ENCODE measurements at places on chromosomes 5 and 9. TPM values are rescaled to one million over a fixed set of nuclear protein-coding genes. Genes with fewer than 3 reads are reported as not detected.

Gene EDIL3
- not detected for total RNA-seq

Gene MORN5
- total RNA-seq, result not detected

Gene ACSL6
- 2.5 TPM for total RNA-seq

Gene C8G
- total RNA-seq, result 4.9 TPM

Gene TMEM174
- not detected for total RNA-seq

DNA sequence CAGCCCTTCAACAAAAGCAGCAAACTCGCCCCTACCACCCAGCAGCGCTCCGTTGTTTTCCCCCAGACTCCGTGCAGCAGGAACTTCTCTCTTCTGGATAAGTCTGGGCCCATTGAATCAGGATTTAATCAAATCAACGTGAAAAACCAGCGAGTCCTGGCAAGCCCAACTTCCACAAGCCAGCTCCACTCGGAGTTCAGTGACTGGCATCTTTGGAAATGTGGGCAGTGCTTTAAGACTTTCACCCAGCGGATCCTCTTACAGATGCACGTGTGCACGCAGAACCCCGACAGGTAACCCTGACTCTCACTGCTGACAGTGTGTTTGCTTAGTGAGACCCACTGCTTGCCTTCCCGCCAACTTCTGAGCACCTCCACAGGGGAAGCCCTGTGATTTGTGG is 81.8 kb downstream of the PRDM6 start:
- H3K36me3 ChIP-seq, result no peaks in the 10 kb centered on the region
- H3K4me1 ChIP-seq, result no peaks in the 10 kb centered on the region
- DNase-seq, result no peak
- H3K27me3 ChIP-seq, result peaks cover 5% of the 10 kb centered on the region
- no peak overlapping the region for H3K4me3 ChIP-seq

DNA sequence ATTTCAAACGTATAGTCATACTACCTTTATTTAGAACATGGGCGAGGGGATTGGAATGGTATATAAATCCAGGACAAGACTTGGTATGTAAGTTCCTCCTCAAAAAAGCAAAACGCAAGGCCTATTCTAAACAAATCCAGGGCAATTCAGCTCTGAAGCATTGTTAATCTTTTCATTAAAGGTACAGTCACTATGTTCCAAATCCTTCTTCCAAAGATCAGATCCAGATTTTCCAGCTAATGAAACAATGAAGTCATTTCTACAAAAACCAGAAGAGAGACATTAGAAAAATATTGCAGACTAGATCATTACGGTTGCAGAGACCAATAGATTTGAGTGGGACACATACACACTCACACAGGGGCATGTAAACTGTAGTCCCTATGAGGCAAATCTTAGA is 116.1 kb upstream of the BNC2 start:
- H3K27me3 ChIP-seq, result no peaks in the 10 kb centered on the region
- no peak overlapping the region for H3K27ac ChIP-seq
- H3K4me3 ChIP-seq, result no peak overlapping the region
- H3K36me3 ChIP-seq, result no peaks in the 10 kb centered on the region

DNA sequence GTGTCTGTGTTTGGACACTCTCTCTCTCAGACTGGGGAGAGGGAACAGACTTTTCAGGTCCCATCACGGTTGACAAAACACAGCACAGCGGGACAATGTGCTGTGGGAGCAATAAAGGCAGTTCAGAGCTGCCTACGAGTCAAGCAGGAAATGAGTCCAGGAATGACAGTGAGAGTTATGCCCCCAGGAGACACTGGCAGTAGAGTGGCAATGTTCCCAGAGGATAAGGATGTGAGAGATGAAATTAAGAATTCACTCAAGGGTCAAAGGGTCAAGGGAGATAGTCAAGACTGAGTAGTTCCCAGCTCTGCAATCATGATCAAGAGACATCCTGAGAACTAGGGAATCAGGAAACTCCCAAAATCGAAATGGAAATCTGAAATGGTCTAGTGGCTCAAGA is 156.1 kb downstream of the LURAP1L start:
- DNase-seq, result no peak
- H3K4me1 ChIP-seq, result no peaks in the 10 kb centered on the region
- no peak overlapping the region for H3K27ac ChIP-seq
- no peaks in the 10 kb centered on the region for H3K36me3 ChIP-seq
- no peak overlapping the region for H3K4me3 ChIP-seq

DNA sequence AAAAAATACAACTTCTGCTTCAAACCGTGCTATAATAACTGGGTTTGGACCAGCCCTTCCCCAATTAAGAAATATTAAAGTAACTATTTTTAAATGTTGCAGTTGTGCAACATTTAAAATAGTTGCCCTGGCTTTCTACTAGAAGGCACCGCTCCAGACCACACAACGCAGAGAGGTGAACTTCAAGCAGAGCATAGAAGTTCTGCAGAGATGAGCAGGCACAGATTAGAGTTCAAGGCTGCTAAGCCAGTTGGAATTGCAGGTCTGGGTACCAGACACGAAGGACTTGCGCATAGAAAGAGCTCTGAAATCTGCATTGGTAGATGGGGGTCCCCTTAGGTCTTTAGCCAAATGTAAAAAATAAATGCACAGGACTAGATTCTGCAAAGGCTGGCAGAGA is 58.7 kb upstream of the GALNT10 start:
- peaks cover 13% of the 10 kb centered on the region for H3K27me3 ChIP-seq
- no peaks in the 10 kb centered on the region for H3K4me1 ChIP-seq
- H3K4me3 ChIP-seq, result no peak overlapping the region
- H3K27ac ChIP-seq, result no peak overlapping the region
- H3K36me3 ChIP-seq, result no peaks in the 10 kb centered on the region
- DNase-seq, result no peak

GRCh38 chr5:154625031-154625430 is 130.1 kb upstream of the LARP1 start:
- no peaks in the 10 kb centered on the region for H3K36me3 ChIP-seq
- H3K4me3 ChIP-seq, result no peak overlapping the region
- H3K27ac ChIP-seq, result no peak overlapping the region
- DNase-seq, result no peak
- peaks cover 17% of the 10 kb centered on the region for H3K27me3 ChIP-seq

DNA sequence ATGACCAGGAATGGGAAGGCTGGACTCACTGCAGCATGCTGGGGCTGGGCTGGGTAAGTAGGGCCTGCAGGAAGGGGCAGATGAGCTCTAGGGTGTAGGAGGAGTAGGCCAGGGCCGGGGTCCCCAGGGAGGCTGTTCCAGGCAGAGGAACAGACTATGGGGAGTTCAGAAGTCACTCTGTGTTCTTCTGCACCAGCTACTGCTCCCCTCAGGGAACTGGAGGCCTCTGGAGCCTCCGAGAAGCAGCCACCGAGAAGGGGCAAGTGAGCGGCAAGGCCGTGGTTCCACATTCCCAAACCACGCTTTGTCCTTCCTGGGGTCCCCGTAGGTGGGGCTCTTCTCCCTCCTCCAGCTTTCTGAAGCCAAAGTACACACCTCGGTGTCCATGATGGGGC is 8.4 kb upstream of the SLC2A6 start:
- no peak for DNase-seq
- H3K36me3 ChIP-seq, result no peaks in the 10 kb centered on the region
- H3K4me1 ChIP-seq, result peaks cover 60% of the 10 kb centered on the region
- H3K4me3 ChIP-seq, result no peak overlapping the region

GRCh38 chr9:130128251-130128650 is 44.0 kb upstream of the NCS1 start:
- no peak overlapping the region for H3K27ac ChIP-seq
- DNase-seq, result no peak
- H3K36me3 ChIP-seq, result peaks cover 26% of the 10 kb centered on the region
- H3K4me3 ChIP-seq, result no peak overlapping the region
- H3K27me3 ChIP-seq, result no peaks in the 10 kb centered on the region
- H3K4me1 ChIP-seq, result no peaks in the 10 kb centered on the region

GRCh38 chr5:128633901-128634300 is 95.9 kb upstream of the FBN2 start:
- H3K27me3 ChIP-seq, result no peaks in the 10 kb centered on the region
- H3K27ac ChIP-seq, result no peak overlapping the region
- no peaks in the 10 kb centered on the region for H3K4me1 ChIP-seq
- no peaks in the 10 kb centered on the region for H3K36me3 ChIP-seq

DNA sequence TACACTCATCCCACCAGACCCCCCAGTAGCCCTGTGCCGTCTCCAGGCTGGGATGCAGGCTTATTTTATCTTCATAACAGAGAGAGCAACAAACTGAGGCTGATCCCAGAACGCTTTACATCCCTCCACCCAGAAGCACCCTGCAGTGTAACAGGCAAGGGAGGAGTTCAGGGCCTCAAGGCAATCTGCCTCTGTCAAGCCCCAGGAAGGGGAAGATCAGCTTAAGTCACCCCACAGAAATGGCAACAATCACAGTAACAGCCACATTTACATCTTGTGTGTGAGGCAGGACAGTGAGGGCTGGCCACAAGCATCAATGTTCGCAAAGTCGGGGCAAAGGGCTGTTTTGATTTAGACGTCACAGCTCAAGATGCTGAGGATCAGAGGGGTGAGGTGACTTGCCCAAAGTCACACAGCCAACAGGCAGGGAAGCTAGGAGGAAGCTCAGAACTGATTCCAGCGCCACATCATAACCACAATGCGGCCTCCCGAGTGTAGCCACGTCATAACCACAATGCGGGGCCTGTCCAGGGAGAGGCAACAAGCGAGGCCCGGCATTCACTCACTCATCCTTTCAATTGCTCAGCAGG is 14.4 kb downstream of the STK10 start:
- H3K4me1 ChIP-seq, result peaks cover 29% of the 10 kb centered on the region
- no peak overlapping the region for H3K27ac ChIP-seq
- H3K36me3 ChIP-seq, result no peaks in the 10 kb centered on the region

GRCh38 chr5:10063997-10064396 is 185.7 kb downstream of the ATPSCKMT start:
- no peaks in the 10 kb centered on the region for H3K27me3 ChIP-seq
- no peak overlapping the region for H3K4me3 ChIP-seq
- no peak for DNase-seq
- H3K27ac ChIP-seq, result no peak overlapping the region
- no peaks in the 10 kb centered on the region for H3K36me3 ChIP-seq
- no peaks in the 10 kb centered on the region for H3K4me1 ChIP-seq

- no peaks in the 10 kb centered on the region for H3K27me3 ChIP-seq
- H3K27ac ChIP-seq, result no peak overlapping the region
- peaks cover 18% of the 10 kb centered on the region for H3K4me1 ChIP-seq
- DNase-seq, result no peak
- peak overlapping the region; percentile 89 for H3K4me3 ChIP-seq
- no peaks in the 10 kb centered on the region for H3K36me3 ChIP-seq
These were observed 1.0 kb downstream of the TBC1D2 start for GRCh38 chr9:98254228-98255060.

DNA sequence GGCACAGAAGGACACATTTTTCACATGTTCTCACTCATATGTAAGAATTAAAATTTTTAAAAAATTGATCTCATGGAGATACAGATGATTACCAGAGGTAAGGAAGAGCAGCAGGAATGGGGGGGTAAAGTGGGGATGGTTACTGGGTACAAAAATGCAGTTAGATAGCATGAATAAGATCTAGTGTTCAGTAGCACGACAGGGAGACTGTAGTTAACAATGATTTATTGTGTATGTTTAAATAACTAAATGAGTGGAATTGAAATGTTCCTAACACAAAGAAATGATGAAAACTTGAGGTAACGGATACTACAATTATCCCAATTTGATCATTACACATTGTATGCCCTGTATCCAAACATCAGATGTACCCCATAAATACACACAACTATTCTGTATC is 15.2 kb upstream of the TGFBI start:
- H3K27ac ChIP-seq, result no peak overlapping the region
- peaks cover 5% of the 10 kb centered on the region for H3K4me1 ChIP-seq
- DNase-seq, result no peak
- H3K36me3 ChIP-seq, result no peaks in the 10 kb centered on the region
- H3K4me3 ChIP-seq, result no peak overlapping the region

DNA sequence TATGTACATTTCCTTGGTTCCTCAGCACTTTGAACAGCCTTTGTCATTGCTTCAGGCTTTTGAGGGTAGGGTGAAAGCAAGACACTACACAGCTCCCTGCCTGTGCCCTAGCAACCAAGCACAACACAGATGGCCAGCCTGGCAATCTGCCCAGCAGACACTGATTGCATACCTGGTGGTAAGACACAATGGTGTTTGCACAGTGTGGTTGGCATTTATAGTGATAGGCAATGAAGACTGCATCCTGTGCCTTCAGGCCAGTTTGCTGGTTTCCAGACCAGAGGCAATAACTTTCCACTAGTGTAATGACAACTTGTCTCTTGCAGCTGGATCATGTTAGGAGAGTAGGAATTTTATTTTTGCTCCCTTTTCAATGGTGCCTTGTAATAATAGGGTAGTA is 144.5 kb upstream of the TNC start:
- no peak overlapping the region for H3K27ac ChIP-seq
- no peaks in the 10 kb centered on the region for H3K36me3 ChIP-seq
- no peak overlapping the region for H3K4me3 ChIP-seq
- DNase-seq, result peak; percentile 3
- H3K4me1 ChIP-seq, result no peaks in the 10 kb centered on the region
- H3K27me3 ChIP-seq, result no peaks in the 10 kb centered on the region

DNA sequence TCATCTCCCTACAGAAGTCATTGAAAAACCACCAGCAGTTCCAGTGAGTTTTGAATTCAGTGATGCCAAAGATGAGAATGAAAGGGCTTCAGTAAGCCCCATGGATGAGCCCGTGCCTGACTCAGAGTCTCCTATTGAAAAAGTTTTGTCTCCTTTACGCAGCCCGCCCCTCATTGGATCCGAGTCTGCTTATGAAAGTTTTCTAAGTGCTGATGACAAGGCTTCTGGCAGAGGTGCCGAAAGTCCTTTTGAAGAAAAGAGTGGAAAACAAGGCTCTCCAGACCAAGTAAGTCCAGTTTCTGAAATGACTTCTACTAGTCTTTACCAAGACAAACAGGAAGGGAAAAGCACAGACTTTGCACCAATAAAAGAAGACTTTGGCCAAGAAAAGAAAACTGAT is 90.1 kb downstream of the MAP1B start:
- no peak overlapping the region for H3K4me3 ChIP-seq
- 0 out of 3 replicates have a peak, but pooled peaks cover 4% of the 10 kb centered on the region for H3K36me3 ChIP-seq
- no peaks in the 10 kb centered on the region for H3K4me1 ChIP-seq
- no peaks in the 10 kb centered on the region for H3K27me3 ChIP-seq
- DNase-seq, result no peak
- no peak overlapping the region for H3K27ac ChIP-seq

- no peak for DNase-seq
- H3K27ac ChIP-seq, result no peak overlapping the region
- H3K27me3 ChIP-seq, result 0 out of 3 replicates have a peak, but pooled peaks cover 8% of the 10 kb centered on the region
- H3K36me3 ChIP-seq, result no peaks in the 10 kb centered on the region
- H3K4me3 ChIP-seq, result no peak overlapping the region
These were observed 106.7 kb downstream of the ZNF462 start for GRCh38 chr9:106969696-106970095.

- no peak overlapping the region for H3K4me3 ChIP-seq
- no peaks in the 10 kb centered on the region for H3K27me3 ChIP-seq
- H3K36me3 ChIP-seq, result peaks cover 6% of the 10 kb centered on the region
- peak; percentile 22 for DNase-seq
- H3K4me1 ChIP-seq, result no peaks in the 10 kb centered on the region
These were observed 77.0 kb downstream of the CYFIP2 start for GRCh38 chr5:157342822-157343402.

GRCh38 chr5:149012350-149012749 is 50.5 kb downstream of the SH3TC2 start:
- no peaks in the 10 kb centered on the region for H3K27me3 ChIP-seq
- H3K4me1 ChIP-seq, result no peaks in the 10 kb centered on the region
- H3K36me3 ChIP-seq, result no peaks in the 10 kb centered on the region
- no peak overlapping the region for H3K27ac ChIP-seq
- DNase-seq, result no peak
